ENCODE measurements at places on chromosomes 3 and 15.

- no peak for DNase-seq
Measured at GRCh38 chr15:90814191-90814821, 54.1 kb upstream of the FURIN start.

GRCh38 chr3:189851682-189852081, 220.5 kb downstream of the TP63 start:
- DNase-seq: no peak

DNA sequence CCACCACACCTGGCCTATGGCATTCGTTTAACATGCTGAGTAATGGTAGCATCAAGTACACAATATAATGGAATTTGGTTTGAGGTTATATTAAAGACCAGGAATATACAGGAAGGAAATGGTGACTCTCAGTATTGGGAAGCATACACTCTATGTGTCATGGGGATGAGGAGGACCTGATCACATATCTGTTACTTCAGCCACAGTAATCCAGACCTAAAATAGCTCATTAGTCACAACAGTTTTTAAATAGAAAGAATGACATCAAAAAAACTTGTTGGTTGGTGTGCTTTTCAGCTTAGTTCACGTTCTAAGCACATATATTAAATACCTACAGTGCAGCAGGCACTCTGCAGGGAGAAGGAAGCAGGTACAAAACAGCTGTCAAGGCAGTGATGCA, 52.5 kb upstream of the ATP2C1 start:
- DNase-seq: no peak

- no peak for DNase-seq
Measured at GRCh38 chr3:69352305-69353087, 33.4 kb downstream of the FRMD4B start.

DNA sequence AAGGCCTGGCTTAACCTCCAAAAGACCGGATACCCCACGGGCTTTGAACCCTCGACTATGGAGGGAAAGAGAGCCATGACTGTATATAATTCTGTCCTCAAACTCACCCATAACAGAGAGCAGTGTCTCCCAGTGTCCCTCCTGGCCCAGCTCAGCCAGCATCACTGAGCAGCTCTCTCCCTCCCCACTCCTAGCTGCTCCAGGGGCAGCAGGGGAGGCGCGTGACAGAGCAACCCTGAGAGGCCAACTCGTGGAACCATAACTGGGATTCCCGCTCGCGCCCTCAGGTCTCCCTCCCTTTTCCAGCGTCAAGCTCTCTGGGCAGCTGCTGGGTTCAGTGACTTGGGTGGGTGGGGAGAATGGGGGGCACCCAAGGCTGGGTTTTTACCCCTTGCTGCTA, 561 bp upstream of the CPLX3 start:
- DNase-seq: no peak

DNA sequence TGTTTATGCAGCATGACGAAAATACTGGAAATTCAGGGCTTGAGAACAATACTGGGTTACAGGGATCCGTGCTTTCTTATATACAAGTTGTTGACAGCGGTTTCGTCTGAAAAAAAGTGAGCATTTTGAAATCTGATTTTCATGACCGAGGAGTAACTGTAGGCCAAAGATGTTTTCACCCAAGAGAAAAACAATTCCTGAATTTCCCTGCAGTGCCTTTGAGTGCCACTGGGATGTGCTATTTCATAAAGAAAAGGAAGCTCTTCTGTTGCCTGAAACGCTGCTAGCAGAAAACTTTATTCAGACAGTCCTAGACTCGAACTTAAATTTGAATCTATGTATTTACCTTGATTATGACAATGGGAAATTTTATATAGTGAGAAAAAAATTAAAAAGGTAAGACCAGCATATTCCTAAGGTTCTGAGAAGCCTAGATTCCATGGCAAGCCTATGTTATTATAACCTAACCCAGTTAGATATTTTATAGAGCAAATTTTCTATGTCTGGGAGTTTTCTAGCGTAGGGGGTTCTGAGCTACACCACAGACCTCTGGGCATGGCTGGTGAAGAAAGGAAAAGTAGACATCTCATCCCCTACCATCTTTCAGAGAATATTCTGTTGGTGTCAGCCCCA, 30.2 kb downstream of the KCNAB1 start:
- no peak for DNase-seq

DNA sequence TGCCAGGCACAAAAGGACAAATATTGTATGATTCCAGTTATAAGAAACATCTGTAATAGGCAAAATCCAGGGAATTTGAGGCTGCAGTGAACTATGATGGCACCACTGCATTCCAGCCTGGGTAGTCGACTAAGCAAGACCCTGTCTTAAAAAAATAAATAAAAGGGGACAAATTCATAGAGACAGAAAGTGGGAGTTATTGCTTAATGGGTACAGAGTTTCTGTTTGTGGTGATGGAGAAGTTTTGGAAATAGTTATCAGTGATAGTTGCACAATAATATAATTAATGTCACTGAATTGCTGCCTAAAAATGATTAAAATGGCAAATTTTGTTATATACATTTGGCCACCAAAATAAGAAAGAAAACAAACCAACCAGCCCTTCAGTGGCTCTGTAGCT, 27.6 kb upstream of the CNBP start:
- no peak for DNase-seq

DNA sequence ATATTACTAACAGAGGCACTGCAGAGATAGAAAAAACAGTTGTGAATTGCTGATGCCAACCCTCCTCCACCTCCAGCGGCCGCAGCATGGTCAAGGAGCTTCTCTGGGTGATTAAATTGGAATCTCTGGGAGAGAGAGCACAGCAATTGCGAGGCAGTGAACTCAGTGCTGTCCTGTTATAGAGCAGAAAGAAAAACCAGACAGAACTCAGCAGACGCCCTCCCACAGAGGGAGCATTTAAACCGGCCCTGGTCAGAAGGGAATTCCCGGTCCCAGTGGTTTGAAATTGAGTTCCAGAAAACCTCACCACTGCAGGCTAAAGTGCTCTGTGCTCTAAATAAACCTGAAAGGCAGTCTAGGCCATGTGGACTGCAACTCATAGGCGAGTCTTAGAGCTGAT, 175.4 kb downstream of the SQOR start:
- DNase-seq: no peak

All from ovary (tissue), 10 donors.